ENCODE measurements at places on chromosomes 1 and 21.

- peak; percentile 98 for DNase-seq
Observed at GRCh38 chr1:10398734-10399443, at the start of gene PGD. Gene PGD, plus strand, starts transcription at chr1:10399064. Its CDS starts 54 bp downstream, at chr1:10399118.

DNA sequence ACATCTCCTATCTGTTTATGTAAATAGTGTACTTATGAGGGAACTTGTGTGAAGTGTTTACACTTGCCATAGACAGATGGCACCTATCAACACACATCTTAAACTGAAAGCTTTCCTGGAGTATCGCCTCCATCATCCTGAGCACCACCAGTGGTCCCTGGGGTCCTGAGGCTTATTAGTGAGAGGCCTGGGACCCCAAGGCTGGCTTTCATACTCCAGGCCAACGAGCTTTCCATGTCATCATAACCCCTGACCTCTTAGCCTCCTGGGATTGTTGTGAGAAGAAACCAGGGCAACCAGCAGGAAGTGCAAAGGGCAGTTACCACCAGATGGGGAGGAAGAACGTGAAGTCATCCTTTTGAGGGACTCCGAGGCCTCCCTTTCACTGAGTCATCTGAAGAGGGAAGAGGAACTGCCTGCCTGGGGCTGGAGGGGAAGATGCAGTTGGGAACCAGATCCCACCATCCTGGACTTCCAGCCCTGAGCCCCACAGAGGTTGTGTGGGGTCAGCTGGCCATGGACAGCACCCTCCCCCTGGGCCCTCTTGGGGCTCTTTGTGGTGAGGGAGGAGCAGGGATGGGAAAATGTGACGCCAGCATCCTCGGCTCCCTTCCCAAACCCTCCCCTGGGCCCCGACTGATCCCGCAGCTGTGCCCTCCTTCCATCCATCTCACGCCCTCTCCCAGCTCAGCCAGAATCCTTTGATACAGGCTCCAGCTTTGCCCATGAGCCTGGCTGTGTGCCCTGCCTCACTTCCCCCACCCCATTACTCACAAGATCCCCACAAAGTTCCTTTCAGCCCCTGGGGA is 5.8 kb downstream of the INKA2 start:
- DNase-seq, result no peak

- no peak for DNase-seq
Observed at GRCh38 chr1:174315239-174315638, 132.5 kb upstream of the GPR52 start.

DNA sequence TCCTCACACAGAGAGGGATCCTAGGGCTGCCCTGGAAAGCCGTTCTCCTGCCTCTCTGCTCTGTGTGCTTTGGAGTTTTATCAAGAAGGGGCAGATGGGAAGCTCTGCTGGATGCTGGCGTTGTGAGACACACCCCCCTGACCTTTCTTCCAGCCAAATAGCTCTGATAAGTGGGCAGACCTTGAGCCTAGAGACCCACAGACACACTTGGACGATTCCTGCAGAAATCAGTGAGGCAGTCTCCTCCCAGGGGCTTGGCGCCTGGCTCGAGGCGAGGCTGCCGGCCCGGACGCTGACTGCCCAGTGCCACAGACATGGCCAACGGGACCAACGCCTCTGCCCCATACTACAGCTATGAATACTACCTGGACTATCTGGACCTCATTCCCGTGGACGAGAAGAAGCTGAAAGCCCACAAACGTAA is at the start of gene MRAP:
Gene MRAP, plus strand, starts transcription at position 198 of the 424 bp plus-strand sequence. Its CDS starts 117 bp downstream, at position 315.
- no peak for DNase-seq

DNA sequence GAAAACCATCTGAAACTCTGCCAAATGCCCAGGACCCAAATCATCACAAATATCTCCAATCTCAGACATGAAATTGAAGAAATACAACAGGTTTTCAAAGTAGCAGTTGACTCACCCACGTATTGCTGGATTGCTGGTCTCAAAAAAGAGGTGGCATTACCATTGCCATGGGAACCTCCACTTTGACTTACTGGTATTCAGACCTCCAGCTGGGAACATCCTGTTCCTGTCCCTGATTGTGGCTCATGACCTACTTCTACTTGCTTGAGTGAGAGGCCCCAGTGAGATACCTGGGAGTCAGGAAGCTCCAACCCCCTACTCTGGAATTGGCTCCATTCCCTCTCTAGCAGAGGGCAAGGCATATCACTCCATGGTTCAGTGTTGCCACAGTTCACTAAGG is 64.6 kb downstream of the NMNAT2 start:
- DNase-seq, result no peak

- no peak for DNase-seq
Observed at GRCh38 chr1:220516014-220516721, 11.8 kb upstream of the MARK1 start.

DNA sequence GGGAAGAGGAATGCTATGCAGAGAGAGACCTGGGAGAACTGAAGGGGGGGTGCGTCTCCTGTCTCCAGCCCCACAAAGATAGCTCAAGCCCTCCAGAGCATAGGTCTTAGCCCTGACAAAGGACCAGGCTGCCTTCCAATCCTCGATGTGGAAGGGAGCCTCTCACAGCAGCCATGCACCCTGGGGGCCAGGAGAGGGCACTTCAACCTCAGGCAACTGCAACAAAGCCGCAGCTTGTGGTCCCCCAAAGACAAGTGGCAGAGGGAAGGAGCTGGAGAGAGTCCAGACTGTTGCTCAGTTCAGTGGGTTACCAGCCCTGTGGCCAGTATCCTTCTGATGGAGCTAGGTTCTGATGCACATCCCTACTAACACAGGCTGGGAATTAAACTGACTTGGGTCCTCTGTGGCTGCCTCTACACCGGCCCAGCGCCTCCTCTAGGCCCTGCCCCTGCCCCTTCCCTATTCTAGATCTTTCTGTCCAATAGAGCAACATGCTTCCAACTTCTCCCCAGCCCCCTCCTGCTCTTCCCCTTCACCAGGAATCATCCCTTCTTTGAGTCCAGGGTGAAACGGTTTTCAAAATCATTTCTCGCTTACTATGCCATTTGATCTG is 100.7 kb upstream of the SPATA6 start:
- DNase-seq, result peak; percentile 64

DNA sequence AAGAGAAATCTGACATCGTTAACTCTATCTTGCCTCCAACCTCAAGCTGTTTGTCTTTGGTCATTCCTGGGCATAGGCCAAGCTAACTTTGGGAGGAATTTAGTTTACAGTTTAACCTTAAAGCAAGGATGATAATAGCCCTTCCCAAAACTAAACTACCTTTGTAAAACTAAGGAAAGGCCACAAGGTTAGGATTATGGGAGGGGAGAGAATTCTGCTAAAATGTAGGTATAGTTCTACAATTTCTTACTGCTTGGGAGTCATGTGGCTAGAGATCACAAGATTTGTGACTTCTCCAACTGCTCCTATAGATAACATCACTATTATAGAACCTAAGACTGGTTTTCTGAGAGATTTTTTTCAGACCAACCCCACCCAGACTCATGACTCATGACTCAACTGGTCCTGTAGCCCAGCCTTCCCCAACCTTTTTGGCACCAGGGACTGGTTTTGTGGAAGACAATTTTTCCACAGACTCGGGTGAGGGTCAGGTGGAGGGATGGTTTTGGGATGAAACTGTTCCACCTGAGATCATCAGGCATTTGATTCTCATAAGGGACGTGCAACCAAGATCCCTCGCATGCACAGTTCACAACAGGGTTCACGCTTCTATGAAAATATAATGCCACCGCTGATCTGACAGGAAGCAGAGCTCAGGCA is 70.7 kb upstream of the MUTYH start:
- DNase-seq, result no peak

DNA sequence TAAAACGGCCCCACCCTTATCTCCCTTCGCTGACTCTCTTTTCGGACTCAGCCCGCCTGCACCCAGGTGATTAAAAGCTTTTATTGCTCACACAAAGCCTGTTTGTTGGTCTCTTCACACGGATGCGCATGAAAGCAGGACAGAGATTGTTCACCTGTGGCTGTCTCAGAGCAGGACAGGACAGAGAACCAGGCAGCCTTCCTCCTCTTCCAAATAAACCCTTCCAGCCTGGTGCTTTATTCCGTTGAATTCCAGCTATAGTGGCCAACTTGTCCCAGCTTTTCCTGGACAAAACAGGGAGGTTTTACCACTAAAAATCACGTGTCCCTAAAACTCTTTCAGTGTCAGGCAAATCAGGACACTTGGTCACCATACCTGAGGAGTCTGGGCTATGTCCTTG is 9.5 kb upstream of the DMRTB1 start:
- DNase-seq, result no peak

DNA sequence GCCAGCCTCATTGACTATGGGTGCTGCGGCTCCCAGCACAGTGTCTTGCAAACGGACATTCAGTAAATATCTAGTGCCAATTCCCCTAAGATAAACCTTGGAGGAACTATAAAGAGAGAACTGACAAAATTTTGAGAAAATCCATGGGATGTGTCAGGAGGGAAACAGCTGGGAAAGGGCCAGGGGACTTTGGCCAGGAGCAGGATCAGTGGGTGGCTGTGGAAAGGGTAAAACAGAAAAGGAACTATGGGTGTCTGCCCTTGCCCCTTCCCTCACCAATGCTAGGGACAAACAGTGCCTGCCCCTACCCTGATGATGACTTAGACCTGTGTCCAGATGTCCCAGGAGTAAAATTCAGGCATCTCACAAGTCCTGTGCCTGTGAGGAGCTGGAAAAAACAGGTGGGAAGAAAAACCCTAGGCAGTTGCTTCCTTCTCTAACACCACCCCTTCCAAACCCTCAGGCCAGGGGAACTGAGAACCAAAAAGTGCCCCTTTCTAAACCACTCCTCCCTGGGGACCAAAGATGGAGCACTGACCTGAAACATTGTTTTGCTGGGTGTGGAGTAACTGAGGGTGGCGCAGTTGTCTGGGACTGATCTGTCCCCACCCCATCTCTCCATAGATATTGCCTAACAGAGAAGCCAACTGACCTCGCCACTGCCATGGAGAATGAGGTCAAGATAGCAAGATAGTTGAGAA is 22.1 kb upstream of the IFNAR2 start:
- DNase-seq, result no peak

GRCh38 chr1:67735806-67736627 is 51.0 kb downstream of the GADD45A start:
- peak; percentile 6 for DNase-seq

DNA sequence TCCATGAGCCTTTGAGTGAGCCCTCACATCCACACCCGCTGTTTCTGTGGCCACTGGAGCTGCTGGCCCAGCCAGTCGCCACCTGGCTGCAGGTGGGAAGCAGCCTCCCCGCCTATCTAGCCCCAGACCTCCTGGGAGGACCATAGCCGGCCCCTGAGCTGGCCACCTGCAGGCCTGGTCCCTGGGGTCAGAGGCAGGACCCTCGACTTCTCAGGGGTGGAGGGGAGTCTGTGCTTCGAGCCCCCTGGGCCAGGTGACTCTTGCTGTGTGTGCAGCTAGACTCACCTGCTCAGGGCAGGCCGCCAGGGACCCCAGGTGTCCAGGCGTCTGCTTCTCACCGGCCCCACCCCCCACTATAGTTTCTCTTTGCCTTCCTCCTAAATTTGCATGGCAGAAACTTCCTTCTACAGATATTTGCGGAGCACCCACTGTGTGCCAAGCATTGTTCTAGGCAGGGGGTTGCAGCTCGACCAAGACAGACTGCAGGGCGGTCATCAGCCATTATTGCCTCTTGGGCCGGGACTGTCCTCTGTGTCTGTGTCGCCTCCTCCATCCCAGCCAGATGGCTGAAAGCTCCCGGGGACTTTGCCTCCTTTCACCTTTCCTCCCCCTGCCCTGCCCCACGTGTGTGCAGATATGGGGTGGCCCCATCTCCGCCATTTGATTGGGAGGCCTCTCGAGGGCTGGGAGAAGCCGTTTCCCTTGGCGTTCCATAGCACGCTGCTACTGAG is 27.3 kb downstream of the SPSB1 start:
- DNase-seq, result no peak

DNA sequence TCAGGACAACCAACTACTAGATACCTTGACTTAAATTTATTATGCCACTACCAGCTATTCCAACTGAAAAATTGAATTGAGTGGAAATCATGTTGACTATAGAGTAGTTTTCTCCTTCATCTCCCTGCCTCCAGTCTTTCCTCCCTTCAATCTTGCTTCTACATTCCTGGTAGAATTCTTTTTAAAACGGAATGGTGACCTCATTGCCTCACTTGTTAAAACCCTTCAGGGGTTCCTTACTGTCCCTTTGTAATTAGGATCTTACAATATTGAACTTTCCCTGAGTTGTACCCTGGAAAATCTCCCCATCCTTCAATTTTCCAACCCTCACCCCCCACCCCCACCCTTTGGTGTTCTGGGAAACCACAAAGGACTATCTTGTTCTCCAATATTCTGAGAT is 82.8 kb upstream of the ZNF326 start:
- DNase-seq, result no peak

DNA sequence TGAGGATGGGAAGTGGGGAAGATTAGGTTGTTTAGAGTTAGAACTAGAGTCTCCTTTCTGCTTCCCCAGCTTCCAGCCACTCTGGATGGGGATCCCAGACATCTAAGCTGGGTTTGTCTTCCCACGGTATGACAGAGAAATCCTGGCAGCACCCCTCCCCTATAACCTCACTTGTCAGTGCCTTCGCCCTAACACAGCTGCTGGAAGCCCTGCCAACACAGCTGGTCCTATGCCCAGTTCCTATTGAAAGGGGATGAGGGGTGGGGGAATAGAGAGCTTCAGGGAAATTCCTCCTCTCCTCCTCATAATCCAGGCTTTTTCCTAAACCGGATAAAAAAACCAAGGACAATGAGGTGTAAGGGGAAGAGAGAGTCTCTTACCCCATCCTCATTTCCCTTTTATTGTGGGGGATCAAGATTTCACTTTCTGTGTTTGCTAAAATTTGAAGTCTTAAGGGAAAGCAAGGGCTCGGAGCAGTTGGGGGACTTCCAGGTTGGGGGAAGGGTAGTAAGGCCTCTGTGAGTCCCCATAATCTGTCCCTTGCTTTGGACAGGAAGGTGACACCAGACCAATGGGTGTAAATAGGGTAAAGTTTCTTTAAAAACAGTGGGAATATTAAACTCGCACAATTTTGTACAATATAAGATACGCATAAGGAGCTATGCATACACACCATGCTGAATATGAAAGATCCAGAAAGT is 590 bp downstream of the TMOD4 start:
- no peak for DNase-seq

DNA sequence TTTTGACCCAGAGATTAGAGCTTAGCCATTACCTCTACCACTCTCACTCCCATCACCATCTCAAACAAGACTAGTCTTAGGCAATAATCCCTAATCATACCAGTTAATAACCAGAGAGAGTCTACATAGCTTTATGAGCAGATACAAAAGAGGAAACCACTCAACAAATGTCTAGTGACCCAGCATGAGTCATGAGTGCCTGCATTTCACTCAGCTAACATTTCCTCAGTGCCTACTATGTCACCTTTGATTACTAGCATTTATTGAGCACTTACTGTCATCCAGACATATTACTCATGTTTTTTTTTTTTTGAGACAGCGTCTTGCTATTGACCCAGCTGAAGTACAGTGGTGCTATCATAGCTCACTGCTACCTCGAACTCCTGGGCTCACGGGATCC is 35.9 kb upstream of the GALNT2 start:
- no peak for DNase-seq

DNA sequence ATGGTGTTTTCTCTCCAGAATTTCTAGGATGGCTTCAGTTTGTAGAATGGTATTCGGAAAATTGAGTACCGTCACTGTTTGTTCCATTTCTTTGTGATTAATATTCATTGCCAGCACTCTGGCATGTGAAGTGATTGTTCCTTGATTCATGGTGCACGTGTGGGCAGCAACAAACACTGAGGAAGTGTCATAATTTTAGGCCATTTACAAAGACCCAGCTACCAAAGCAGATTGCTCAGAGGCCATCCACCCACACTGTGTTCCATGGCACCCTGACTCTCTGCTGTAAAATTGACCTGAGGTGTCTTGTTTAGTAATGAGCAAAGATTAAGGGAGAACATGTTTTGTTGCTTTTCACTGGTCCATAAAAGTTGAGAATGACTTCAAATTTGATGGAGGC is 250.9 kb upstream of the FMN2 start:
- DNase-seq, result no peak

Data from neural crest cell (in vitro differentiated cells).